Temporal lobe (tissue), 4 donors: ENCODE measurements at places on chromosomes 7 and 10. TPM values are rescaled to one million over a fixed set of nuclear protein-coding genes. Genes with fewer than 3 reads are reported as not detected.

Gene TMEM130
- total RNA-seq = 8.9 TPM

Gene DGKI
- total RNA-seq = 92.0 TPM

Gene CYCS
- total RNA-seq = 58.5 TPM

Gene C10orf53
- total RNA-seq = not detected

Gene GNAT3
- total RNA-seq = not detected
